A549 treated with CORT108297 at 1 μM for 4 hours (cell line): ENCODE measurements at places on chromosomes 13 and 19. TPM values are rescaled to one million over a fixed set of nuclear protein-coding genes. Genes with fewer than 3 reads are reported as not detected.

Gene MEF2B
- 0.70 to 0.95 TPM (median 0.75 TPM) in 4 of 5 replicates, not detected in the other for total RNA-seq

Gene MADCAM1
- 0.23 to 0.39 TPM (median 0.33 TPM) in 5 replicates for total RNA-seq

Gene OR7A5
- total RNA-seq = not detected in 5 replicates

Gene CPB2
- total RNA-seq = not detected in 5 replicates

Gene UGGT2
- 7.9 to 10.5 TPM (median 9.8 TPM) in 5 replicates for total RNA-seq

Gene CASP14
- total RNA-seq = not detected in 5 replicates

Gene MBD3L2
- not detected in 5 replicates for total RNA-seq

Gene ICAM4
- 0.12 to 0.25 TPM (median 0.14 TPM) in 3 of 5 replicates, not detected in the others for total RNA-seq

Gene RGL3
- total RNA-seq = 1.4 to 2.8 TPM (median 1.9 TPM) in 5 replicates

Gene EPSTI1
- total RNA-seq = 0.02 to 0.29 TPM (median 0.03 TPM) in 4 of 5 replicates, not detected in the other

Gene STARD13
- total RNA-seq = 3.5 to 4.7 TPM (median 3.8 TPM) in 5 replicates

Gene EDNRB
- total RNA-seq = not detected in 5 replicates

Gene TEX26
- total RNA-seq = not detected in 5 replicates

Gene PBX4
- 0.91 to 2.2 TPM (median 1.6 TPM) in 5 replicates for total RNA-seq

Gene YJEFN3
- total RNA-seq = 2.1 to 4.8 TPM (median 4.4 TPM) in 5 replicates

Gene B3GNT8
- 0.05 to 0.21 TPM (median 0.10 TPM) in 4 of 5 replicates, not detected in the other for total RNA-seq

Gene CATSPERD
- 0.08 TPM in 1 of 5 replicates, not detected in the others for total RNA-seq

Gene LILRB4
- 0.06 TPM in 1 of 5 replicates, not detected in the others for total RNA-seq

Gene SHFL
- 6.8 to 9.8 TPM (median 8.2 TPM) in 5 replicates for total RNA-seq

Gene FFAR3
- total RNA-seq = not detected in 5 replicates

Gene HSD17B14
- total RNA-seq = 12.0 to 18.1 TPM (median 15.2 TPM) in 5 replicates

Gene ZNF208
- total RNA-seq = not detected in 5 replicates

Gene PLPP2
- total RNA-seq = 78.6 to 117 TPM (median 112 TPM) in 5 replicates

Gene SKA3
- 13.2 to 14.6 TPM (median 13.9 TPM) in 5 replicates for total RNA-seq

Gene ZNF563
- total RNA-seq = not detected in 5 replicates

Gene CYP2S1
- total RNA-seq = 21.2 to 28.5 TPM (median 26.9 TPM) in 5 replicates

Gene FFAR2
- 0.03 TPM in 1 of 5 replicates, not detected in the others for total RNA-seq

Gene RYR1
- total RNA-seq = 4.1 to 6.3 TPM (median 4.8 TPM) in 5 replicates

Gene MAMSTR
- total RNA-seq = 0.47 to 0.76 TPM (median 0.61 TPM) in 5 replicates

Gene EDDM13
- not detected in 5 replicates for total RNA-seq

Gene CEACAM3
- total RNA-seq = not detected in 5 replicates

Gene CDX2
- 0.70 to 1.4 TPM (median 1.1 TPM) in 5 replicates for total RNA-seq

Gene GZMM
- 0.15 to 0.57 TPM (median 0.36 TPM) in 5 replicates for total RNA-seq

Gene CEACAM8
- not detected in 5 replicates for total RNA-seq

Gene ZNF486
- total RNA-seq = 0.15 TPM in 1 of 5 replicates, not detected in the others

Gene SIGLEC5
- total RNA-seq = 0.06 TPM in 1 of 5 replicates, not detected in the others

Gene FARP1
- 9.6 to 11.6 TPM (median 11.4 TPM) in 5 replicates for total RNA-seq

Gene TTC9B
- 0.14 to 1.1 TPM (median 0.69 TPM) in 5 replicates for total RNA-seq

Gene NLRP9
- not detected in 5 replicates for total RNA-seq

Gene COPE
- 137 to 173 TPM (median 169 TPM) in 5 replicates for total RNA-seq

Gene PDX1
- total RNA-seq = 0.04 to 0.09 TPM (median 0.06 TPM) in 4 of 5 replicates, not detected in the other

Gene CCNA1
- 0.29 to 0.51 TPM (median 0.42 TPM) in 5 replicates for total RNA-seq

Gene ZNF709
- total RNA-seq = 0.05 TPM in 1 of 5 replicates, not detected in the others

Gene FAM216B
- not detected in 5 replicates for total RNA-seq

Gene CEACAM4
- not detected in 5 replicates for total RNA-seq

Gene FCER2
- total RNA-seq = not detected in 5 replicates

Gene ZNF625
- total RNA-seq = not detected in 5 replicates

Gene CD37
- not detected in 5 replicates for total RNA-seq

Gene TINCR
- total RNA-seq = 1.8 to 3.6 TPM (median 2.9 TPM) in 5 replicates

Gene SIGLEC8
- total RNA-seq = not detected in 5 replicates

Gene ZNF491
- total RNA-seq = not detected in 5 replicates

Gene ELSPBP1
- not detected in 5 replicates for total RNA-seq

Gene NLRP5
- not detected in 5 replicates for total RNA-seq
